NCI-H1436 (cell line): ENCODE measurements at places on chromosomes 5 and 9.

DNA sequence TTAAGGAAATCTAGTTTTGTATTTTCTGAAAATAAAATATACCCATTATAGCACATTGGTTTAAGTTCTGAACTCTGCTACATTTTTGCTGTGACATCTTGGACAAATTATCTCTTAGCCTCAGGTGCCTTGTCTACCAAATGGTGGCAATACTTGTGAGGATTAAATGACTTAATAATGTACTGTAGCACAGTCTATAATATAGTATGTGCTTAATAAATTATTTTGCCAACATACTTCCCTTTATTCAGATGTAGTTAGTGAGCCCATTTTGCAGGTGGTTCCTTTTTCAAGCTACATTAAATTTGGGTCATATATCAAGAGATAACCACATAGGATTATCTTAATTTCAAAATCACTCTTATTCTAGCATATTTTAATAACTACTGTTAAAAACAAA, 3.2 kb downstream of the ETF1 start:
- DNase-seq = no peak

DNA sequence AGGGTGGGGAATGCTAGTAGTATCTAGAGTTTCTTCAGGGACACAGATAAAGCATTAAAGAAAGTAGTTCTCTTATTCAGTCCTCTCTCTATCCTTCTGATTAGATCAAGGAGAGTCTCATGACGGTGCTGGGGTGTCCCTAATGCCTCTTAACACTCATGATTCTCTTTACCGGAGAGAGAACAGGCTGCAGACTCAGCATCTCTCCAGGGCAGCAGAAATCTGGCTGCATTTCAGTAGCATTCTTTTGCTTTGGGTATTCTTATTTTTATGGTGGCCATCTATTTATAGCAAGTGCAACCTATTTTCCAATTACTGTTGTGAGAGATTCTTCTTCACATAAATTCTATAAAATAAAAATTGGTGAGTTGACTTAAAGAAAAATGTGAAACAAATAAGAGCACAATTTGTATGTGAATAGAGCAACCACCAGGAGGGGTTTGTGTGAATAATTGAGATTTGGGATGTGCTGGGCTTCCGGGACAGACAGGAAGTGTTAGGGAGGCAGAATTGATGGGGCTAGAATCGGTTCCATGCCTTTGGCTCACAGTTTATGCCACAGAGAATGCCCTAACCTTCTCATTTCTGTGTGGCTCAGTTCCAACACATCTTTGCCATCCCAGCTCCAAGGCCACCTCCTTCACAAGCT, 23.8 kb upstream of the BOD1 start:
- DNase-seq = no peak

DNA sequence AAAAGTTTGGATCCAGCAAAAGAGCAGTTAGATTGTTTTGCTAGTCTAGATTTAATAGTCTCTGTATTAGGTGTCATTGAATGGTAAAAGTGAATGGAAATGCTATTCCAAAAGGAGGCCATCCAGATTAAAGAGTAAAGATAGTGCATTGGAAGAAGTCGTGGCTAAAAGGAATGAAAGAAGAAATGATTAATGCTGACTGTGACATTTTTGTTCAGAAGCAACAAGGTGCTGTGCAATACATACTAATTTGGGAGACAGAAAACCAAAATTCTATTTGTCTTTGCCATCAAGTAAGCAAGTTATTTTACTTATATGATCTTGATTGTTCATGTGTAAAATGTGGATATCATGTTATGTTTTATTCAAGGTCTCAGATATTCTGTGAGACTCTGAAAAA, 85.1 kb downstream of the GPBP1 start:
- DNase-seq = no peak

GRCh38 chr5:144831650-144832049, 661.0 kb downstream of the KCTD16 start:
- no peak for DNase-seq

- no peak for DNase-seq
Observed at GRCh38 chr9:100206899-100207298, 107.9 kb downstream of the INVS start.

DNA sequence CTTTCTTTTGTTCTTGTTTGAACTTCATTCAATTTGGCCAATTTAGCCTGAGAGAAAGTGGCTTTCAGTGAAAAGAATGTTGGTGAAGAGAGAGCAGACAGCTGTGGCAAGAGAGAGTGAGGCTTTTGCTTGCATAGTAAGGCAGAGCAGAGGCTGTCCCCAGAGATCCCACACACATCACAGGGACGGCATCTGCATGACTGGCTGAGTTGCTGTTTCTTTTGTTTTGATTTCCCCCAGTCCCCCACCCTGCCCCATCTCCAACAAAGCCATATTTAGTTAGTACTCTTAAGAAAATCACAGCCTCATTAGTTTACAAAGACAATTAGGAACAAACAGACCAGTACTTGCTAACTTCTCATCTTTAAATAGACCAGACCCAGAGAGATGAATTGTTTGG, 363.9 kb upstream of the SEMA6A start:
- no peak for DNase-seq

GRCh38 chr5:172703952-172704351, 62.9 kb downstream of the NEURL1B start:
- no peak for DNase-seq

DNA sequence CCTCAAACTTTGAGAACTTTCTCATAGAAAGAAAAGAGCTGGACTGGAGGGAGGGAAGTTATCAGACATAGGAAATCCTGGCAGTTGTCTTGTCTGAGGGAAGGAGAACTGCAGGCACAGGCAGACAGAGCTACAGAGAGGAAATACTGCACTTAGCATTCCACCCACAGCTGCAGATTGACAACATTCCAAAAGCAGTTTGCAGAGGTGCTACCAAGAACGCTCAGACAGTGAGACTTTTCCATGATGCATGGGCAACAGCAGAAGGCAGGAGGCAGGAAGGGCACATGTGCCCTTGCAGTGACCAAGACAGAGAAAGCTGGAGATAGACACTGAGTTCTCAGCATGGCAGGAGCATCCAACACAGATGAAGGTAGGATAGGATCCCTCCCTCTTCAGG, 327.5 kb upstream of the ZNF462 start:
- no peak for DNase-seq
